ENCODE measurements at places on chromosomes 2 and 18. TPM values are rescaled to one million over a fixed set of nuclear protein-coding genes. Genes with fewer than 3 reads are reported as not detected.

- H3K4me3 ChIP-seq = no peak overlapping the region
- H3K27ac ChIP-seq = no peak overlapping the region
Measured at GRCh38 chr2:167264380-167264779, 376.1 kb downstream of the XIRP2 start.

Gene CPO
- total RNA-seq = not detected

GRCh38 chr2:207683438-207683837, 28.0 kb upstream of the CCNYL1 start:
- H3K4me1 ChIP-seq = peaks cover 2% of the 10 kb centered on the region
- DNase-seq = no peak
- no peak overlapping the region for H3K27ac ChIP-seq
- no peak overlapping the region for H3K4me3 ChIP-seq
- peaks cover 7% of the 10 kb centered on the region for H3K27me3 ChIP-seq
- H3K36me3 ChIP-seq = no peaks in the 10 kb centered on the region

GRCh38 chr2:168432565-168433186, 23.4 kb upstream of the CERS6 start:
- peaks cover 33% of the 10 kb centered on the region for H3K4me1 ChIP-seq
- DNase-seq = peak; percentile 86
- H3K36me3 ChIP-seq = peaks cover 2% of the 10 kb centered on the region
- H3K27ac ChIP-seq = peak overlapping the region; percentile 92
- H3K4me3 ChIP-seq = peak overlapping the region; percentile 70

- no peaks in the 10 kb centered on the region for H3K36me3 ChIP-seq
- H3K27ac ChIP-seq = no peak overlapping the region
- no peaks in the 10 kb centered on the region for H3K4me1 ChIP-seq
Measured at GRCh38 chr2:114128263-114128662, 238.4 kb downstream of the ACTR3 start.

Data from activated CD4-positive, alpha-beta T cell treated with anti-CD3 and anti-CD28 coated beads, Interleukin-2, amount 10 ng/mL, durations not matched to agents 24 days and 14 days (primary cell).